Osteoblast (primary cell): ENCODE measurements at places on chromosomes 13 and 19. TPM values are rescaled to one million over a fixed set of nuclear protein-coding genes. Genes with fewer than 3 reads are reported as not detected.
A peak's percentile ranks its signal among the peaks of the same experiment; 100 is the strongest.

DNA sequence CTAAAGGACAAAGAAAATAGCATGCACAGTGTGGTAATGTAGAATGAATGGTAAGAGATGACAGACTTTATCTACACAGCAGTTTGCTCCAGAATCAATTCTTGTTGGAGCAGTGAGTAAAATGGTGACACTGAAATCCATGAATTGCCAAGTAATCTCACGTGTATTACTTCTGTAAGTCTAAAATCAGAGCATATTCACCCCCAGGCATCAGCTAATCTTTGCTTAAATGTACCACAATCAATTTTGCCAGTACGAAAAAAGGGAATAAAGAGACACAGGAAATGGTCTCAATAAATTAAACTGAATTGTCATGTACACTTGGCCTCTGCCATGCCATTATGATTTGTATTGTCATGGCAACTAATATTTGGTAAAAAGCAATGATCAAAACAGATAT lies 294.2 kb downstream of the PCDH17 start:
- no peak for DNase-seq

- DNase-seq = peak; percentile 99
Observed at GRCh38 chr19:4304538-4305256, at the start of gene FSD1. TSS of gene FSD1 (plus strand) at chr19:4304598. CDS start at chr19:4304747, 149 bp downstream.

GRCh38 chr13:44188257-44188656 lies 185.4 kb upstream of the SERP2 start:
- DNase-seq = peak; percentile 78

DNA sequence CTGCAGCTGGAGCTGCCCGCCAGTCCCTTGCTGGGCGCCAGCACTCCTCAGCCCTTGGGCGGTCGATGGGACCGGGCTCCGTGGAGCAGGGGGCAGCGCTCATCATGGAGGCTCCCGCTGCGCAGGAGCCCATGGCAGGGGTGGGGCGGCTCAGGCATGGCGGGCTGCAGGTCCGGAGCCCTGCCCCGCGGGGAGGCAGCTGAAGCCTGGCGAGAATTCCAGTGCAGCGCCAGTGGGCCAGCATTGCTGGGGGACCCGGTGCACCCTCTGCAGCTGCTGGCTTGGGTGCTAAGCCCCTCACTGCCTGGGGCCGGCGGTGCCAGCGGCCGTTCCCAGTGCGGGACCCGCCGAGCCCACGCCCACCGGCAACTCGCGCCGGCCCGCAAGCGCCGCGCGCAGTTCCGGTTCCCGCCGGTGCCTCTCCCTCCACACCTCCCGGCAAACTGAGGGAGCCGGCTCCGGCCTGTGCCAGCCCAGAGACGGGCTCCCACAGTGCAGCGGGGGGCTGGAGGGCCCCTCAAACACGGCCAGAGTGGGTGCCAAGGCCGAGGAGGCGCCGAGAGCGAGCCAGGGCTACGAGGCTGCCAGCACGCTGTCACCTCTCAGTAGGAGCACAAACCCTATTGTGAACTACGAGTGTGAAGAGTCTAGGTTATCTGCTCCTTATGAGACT lies 687.1 kb downstream of the PCDH17 start:
- DNase-seq = no peak

GRCh38 chr19:46624958-46625661 lies at the start of gene PTGIR:
TSS of gene PTGIR (minus strand) at chr19:46625089. CDS start at chr19:46624225, 864 bp downstream.
- DNase-seq = peak; percentile 96

GRCh38 chr13:73683746-73684145 lies 450.5 kb downstream of the KLF12 start:
- no peak for DNase-seq

- peak; percentile 99 for DNase-seq
Observed at GRCh38 chr13:20902438-20903163, at the start of gene XPO4. TSS of gene XPO4 (minus strand) at chr13:20902746. CDS start at chr13:20902738, 8 bp downstream.

DNA sequence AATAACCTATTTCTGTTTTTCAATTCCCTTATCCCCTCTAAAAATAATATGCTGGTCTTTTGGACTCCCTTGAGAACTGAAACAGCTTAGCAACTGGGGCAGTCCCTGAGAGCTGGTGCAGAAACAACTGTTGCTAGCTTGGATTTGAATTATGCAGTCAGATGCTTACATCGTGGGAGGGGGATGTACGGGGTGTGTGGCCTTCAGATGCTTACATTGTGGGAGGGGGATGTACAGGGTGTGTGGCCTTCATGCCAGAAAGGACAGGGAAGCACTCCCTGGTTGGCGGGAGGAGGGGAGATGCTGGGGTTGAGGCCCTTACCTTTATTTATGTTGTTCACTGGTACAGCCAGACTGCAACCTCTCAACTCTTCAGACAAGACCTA lies 25.6 kb downstream of the LRCH1 start:
- no peak for DNase-seq

DNA sequence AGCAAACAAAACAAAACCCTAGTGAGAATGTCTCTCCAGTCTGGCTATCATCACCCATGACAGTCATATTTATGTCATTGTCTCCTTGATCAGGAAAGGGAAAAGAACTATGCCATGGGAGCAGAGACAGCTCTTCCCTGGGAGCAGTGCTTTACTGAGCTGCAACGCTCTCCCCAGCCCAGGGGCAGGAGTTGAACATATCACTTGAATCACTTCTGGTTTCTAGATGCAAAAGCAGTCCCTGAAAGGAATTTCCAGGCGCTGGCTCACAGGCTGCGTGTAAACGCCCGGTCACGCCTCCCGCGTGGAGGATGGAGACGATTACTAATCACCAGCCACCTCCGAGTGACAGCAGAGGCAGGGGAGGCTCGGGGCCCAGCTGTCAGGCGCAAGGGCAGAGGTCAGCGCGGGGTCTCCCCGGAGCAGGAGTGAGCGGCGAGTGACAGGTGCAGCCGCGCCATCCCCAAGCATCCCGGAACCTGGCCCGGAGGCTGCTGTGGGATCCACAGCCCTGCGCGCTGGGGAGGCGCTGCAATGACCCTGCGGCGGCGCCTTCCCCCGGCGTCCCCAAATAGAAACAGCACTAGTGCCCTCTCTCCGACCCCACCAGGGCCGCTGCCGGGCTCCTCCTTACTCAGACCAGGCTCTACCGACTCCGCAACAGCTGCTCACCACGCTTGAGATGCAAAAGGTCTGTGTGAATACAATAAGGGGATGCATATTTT lies 23.5 kb upstream of the DCLK1 start:
- DNase-seq = peak; percentile 68

DNA sequence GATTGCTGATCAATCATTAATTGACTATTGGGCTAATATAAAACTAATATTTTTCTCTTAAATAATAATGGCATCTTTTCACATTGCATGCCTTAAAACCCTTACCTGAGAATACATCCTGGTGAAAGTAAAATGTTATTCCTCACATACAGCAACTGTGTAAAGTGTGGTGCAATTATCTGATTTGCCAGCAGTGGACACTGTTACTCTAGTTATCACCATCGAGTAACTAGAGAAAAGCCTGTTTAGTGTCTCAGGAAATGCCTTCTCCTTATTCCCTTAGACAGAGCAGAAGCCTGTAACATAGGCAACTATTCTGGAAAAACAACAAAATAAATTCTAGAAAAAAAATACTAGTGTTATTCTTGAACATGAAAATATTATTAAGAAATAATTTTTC lies 459.8 kb downstream of the FGF14 start:
- peak; percentile 27 for DNase-seq

PODNL1 gene
- 4.0 and 6.5 TPM in 2 replicates for total RNA-seq

TPTE2 gene
- not detected in 2 replicates for total RNA-seq

KDELR1 gene
- total RNA-seq = 95.2 and 119 TPM in 2 replicates

CEACAM4 gene
- not detected in 2 replicates for total RNA-seq

TBXA2R gene
- 1.4 and 1.5 TPM in 2 replicates for total RNA-seq
